Transverse colon (tissue), 4 donors: ENCODE measurements at places on chromosomes 3 and 15. TPM values are rescaled to one million over a fixed set of nuclear protein-coding genes. Genes with fewer than 3 reads are reported as not detected.

DNA sequence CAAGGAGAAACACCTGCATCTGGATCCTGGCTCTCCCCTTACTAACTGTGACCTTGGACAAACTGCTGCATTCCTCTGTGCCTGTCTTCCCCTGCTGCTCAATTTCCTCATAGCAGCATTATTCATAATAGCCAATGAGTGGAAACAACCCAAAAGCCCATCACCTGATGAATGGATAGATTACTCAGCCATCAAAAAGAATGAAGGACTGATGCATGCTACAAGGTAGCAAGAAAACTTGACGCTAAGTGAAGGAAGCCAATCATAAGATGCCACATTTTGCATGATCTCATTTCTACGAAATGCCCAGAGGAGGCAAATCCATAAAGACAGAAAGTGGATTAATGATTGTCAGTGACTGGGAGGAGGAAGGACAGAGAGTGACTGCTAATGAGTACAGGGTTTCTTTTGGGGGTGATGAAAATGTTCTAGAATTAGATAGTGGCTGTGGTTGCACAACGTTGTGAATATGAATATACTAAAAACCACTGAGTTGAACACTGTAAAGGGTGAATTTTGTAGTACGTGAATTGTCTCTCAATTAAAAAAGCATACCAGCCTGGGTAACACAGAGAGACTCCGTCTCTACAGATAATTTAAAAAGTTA lies 11.2 kb downstream of the IGDCC4 start:
- no peak for DNase-seq

- no peak for DNase-seq
Observed at GRCh38 chr15:34324933-34325332, 12.6 kb downstream of the SLC12A6 start.

DNA sequence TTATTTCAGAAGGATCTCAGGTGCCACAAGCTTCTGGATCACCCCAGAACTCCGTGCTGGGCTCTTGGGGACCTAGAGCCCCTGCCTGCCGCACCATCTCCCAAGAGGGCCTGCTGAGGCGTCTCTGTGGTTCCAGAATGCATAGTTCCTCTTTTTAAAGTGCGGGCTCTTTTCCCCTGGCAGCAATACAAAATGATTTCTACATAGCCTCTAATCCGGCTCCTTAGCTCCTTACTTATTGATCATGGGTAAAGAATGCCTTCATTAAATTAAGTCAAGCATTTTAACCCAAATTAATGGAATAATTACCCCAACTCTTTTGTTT lies 121.9 kb downstream of the ATP10A start:
- no peak for DNase-seq

- DNase-seq = no peak
Observed at GRCh38 chr15:99722406-99722805, 10.8 kb downstream of the LYSMD4 start.

LRRIQ4 gene
- not detected for total RNA-seq

C3orf49 gene
- not detected for total RNA-seq

DNA sequence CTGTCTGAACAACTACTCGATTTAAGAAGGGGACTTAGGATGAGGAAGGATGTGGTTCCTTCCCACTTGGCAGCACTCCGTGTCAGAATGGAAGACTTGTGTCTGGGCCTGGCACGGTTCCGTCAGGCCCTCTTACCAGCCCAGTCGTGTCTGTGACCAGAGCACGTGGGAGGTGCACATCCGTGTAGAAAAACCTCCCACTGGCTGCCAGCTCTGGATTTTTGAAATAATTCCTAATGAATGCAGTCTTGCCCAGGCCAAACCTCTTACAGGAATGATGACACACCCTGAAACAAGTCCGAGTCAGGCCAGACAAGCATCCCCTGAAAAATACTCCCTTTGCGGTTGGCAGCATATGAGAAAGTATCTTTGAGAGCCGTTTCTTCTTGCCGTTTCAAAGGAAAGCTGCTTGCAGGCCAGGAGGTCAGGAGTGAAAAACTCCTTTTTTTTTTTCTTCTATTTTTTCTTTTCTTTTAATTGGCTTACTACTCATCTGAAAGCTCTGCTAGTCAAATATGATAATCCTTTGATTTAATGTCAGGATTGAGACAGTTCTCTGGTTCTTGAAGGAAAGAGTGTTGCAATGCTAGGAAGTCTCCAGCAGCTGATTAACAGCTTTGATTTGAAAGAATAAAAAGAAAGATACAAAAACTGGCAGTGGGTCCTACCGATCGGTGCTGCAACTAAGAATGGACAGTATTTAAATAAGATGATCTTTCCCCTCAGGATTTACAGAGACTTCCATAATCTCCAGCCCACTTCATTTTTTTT lies 19.8 kb downstream of the IL1RAP start:
- peak; percentile 25 for DNase-seq

GRCh38 chr3:188697127-188697526 lies 474.6 kb upstream of the TPRG1 start:
- DNase-seq = no peak

TMC3 gene
- total RNA-seq = not detected

DNA sequence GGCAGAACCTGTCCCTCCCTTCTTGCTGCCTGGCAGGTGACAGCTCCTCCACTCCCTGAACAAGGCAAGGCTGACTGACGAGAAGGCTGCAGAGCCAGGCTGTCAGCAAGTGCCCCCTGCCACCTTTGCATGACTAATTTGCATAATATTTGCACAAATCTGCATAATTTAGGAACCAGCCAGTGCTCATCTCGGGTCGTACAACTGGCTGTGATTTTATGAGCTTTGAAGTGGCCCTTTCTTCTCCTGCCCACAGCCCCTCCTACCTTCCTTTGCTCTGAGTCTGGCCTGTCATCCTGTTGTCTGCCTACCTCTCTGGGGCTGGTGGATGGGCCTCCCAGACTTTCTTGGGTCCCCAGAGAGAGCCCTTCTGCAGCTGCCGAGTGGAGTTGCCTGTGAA lies 58.9 kb downstream of the LINGO1 start:
- no peak for DNase-seq

AMT gene
- 24.3 TPM for total RNA-seq

- DNase-seq = peak; percentile 44
Observed at GRCh38 chr3:188205992-188206416, 52.0 kb downstream of the LPP start.

DNA sequence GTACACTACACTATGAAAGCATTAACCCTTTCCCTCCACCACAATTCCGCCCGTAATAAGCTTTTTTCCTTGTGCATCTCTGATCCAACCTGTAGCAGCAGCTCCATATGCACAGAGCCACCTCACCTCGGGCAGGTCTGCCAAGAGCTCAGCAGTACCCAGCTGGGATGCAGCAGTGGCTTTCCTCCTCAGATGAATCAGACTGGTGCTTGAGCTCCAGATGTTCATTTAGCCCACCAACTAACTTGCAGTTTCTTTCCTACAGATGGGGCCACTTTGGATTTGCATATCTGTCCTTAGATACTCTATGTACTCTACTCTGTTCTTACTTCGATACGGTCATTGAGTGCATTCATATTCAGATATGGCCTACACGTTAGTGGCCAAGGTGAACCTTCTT lies 14.8 kb upstream of the FSIP1 start:
- peak; percentile 26 for DNase-seq
